ENCODE measurements at places on chromosomes 5 and 9.
A peak's percentile ranks its signal among the peaks of the same experiment; 100 is the strongest.

GRCh38 chr9:9746826-9747225 is 866.0 kb downstream of the PTPRD start:
- H3K27me3 ChIP-seq, result no peaks in the 10 kb centered on the region
- H3K27ac ChIP-seq, result no peak overlapping the region
- no peaks in the 10 kb centered on the region for H3K36me3 ChIP-seq

GRCh38 chr9:37035648-37036370 is 1.7 kb upstream of the PAX5 start:
- peak overlapping the region; percentile 72 for H3K4me3 ChIP-seq
- H3K4me1 ChIP-seq, result peaks cover 51% of the 10 kb centered on the region
- H3K36me3 ChIP-seq, result no peaks in the 10 kb centered on the region
- no peak overlapping the region for H3K27ac ChIP-seq

GRCh38 chr9:130687615-130688014 is 6.0 kb upstream of the EXOSC2 start:
- H3K4me3 ChIP-seq, result no peak overlapping the region
- H3K27ac ChIP-seq, result no peak overlapping the region
- H3K27me3 ChIP-seq, result peaks cover 3% of the 10 kb centered on the region
- peaks cover 5% of the 10 kb centered on the region for H3K4me1 ChIP-seq

DNA sequence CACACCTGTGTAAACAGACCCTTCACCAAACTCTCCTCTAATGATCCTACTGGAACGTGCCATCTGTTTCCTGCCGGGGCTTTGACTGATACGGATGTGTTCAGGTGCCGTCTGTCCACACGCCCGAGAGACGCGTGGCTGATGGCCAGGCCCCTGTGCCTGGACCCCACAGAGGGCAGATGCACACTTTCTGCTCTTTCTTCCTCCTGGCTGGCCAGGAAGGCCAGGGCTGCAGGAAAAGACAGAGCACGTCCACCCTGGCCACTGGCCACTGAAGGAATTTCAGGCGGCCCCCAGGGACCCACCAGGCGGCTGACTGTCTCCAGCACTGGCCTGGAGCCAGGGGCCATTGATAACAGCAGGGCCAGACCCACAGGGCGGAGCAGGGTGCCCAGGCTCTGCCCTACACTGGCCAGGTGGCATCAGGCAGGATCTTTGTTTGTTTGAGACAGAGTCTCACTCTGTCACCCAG is 3.6 kb upstream of the ENG start:
- no peak for DNase-seq
- no peaks in the 10 kb centered on the region for H3K27me3 ChIP-seq
- H3K4me3 ChIP-seq, result no peak overlapping the region
- no peaks in the 10 kb centered on the region for H3K36me3 ChIP-seq
- peaks cover 4% of the 10 kb centered on the region for H3K4me1 ChIP-seq
- no peak overlapping the region for H3K27ac ChIP-seq

GRCh38 chr5:171512397-171512796 is 93.0 kb downstream of the FGF18 start:
- no peaks in the 10 kb centered on the region for H3K4me1 ChIP-seq
- no peaks in the 10 kb centered on the region for H3K36me3 ChIP-seq
- H3K4me3 ChIP-seq, result no peak overlapping the region
- no peak for DNase-seq

Measured in GM23338 (cell line).